ENCODE measurements at places on chromosomes 12 and 14.
A peak's percentile ranks its signal among the peaks of the same experiment; 100 is the strongest.

DNA sequence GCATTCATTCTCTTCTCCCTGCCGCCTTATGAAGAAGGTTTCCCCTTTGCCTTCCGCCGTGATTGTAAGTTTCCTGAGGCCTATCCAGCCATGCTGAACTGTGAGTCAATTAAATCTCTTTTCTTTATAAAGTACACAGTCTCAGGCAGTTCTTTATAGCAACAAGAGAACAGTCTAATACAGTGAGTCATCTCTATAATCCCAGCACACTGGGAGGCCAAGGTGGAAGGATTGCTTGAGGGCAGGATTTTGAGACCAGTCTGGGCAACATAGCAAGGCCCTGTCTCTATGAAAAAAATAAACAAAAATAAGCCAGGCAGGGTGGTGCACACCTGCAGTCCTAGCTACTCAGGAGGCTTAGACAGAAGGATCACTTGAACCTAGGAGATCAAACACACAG lies 259.9 kb downstream of the CEP128 start:
- no peak for DNase-seq

DNA sequence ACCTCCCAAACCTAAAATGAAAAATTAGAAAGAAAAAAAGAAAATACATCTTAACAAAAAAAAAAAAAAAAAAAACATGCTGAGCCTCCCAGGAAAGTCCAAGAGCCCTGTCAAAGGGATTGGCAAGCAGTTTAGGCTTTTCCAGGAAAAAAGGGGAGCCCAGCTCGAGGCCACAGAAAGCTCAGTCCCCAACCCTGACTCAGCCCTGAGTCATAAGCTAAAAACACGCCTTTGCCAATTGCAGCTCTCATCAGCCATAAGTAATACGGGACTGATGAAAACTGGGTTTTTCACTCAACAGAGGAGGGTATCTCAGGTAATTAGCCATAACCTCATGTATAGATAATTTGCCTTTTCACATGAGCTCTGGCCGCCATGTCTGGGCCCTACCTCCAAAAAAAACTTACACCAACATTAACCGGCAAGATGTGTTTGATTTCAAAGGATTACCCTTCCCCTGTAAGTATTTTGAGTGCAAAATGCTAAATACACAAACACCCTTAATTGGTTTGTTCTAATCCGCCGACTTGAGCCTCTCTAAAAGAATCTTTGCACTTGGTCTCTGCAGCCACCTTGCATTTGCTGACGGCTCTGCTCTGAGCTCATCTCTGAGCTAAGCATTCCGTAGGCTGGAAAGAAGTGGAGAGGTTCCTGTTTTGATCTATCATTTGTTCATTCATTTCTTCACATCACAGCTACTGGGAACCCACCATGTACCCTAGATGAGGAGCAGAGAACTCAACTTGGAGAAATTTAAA lies 319.2 kb downstream of the BCL11B start:
- DNase-seq, result peak; percentile 74

- DNase-seq, result peak; percentile 16
These were observed 887.0 kb downstream of the TMTC2 start for GRCh38 chr12:83573671-83574070.

GRCh38 chr12:127238107-127238506 lies 1028.9 kb upstream of the TMEM132C start:
- DNase-seq, result peak; percentile 35

- no peak for DNase-seq
These were observed 7.4 kb downstream of the BBS10 start for GRCh38 chr12:76340680-76341435.

DNA sequence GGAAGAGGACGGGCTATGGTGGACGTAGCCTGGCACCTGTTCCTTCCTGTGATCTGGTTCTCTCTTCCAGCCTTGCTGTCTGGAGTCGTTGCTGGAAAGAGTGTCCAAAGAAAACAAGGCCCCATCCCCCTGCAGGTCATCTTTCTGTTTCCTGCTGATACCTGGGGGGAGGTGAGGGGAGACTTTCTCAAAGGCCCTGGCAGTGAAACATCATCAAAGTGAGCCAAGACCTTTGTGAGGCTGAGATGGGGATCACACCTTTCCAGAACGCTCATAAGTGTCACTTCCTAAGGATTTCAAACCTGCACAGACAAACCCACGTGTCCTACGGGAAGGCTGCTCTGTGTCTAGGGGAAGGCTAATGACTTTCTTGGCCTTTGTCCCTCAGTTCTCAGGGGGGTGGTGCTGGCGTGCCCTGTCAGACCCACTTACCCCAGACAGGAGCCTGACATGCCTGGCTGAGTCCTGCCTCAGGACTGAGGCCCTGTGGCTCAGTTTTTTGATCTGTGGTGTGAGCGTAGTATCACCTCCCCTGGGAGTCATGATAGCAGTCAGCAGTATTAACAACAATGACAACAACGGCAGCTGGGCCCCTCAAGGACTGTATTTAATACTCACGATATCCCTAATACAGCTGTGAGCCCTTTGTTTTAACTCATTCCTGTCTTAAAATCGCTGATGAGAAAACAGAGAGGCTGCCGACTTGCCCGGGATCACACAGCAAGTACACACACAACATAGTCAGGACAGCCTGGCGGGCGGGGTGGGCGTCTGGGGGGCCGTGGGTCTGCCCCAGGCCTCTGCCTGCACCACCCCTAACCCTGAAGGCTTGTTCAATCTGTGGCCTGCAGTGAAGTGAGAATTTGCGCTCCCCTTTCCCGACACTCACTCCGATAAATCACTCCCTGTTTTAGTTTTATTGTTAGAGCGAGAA lies 235.2 kb downstream of the SLC41A2 start:
- DNase-seq, result no peak

DNA sequence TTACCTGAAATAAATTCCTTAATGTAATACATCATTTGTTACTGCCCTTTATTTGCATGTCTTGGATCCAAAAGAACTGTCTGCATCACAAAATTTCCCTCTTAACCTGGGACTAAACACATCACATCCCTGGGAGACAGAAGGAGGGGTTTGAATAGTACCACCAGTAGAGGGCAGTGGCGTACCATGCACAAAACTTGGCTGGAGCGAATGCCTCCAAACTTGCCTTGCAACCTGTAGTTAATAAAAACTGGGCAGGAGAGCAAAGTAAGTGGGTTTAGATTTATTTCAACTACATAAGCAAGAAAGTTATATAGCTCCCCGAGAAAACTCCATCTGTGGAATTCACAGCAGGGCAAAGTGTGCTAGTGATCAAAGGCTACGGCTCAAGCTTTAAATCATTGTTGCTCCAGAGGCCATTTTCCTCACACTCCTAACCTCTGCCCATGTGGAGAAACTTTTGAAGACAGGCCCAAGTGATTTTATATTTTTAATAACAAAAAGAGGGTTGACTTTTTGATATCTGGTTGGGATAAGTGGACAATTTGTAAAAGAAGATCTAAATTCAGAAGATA lies 1176.7 kb upstream of the SEL1L start:
- DNase-seq, result peak; percentile 48

GRCh38 chr12:20187456-20187855 lies 180.9 kb upstream of the PDE3A start:
- DNase-seq, result no peak

DNA sequence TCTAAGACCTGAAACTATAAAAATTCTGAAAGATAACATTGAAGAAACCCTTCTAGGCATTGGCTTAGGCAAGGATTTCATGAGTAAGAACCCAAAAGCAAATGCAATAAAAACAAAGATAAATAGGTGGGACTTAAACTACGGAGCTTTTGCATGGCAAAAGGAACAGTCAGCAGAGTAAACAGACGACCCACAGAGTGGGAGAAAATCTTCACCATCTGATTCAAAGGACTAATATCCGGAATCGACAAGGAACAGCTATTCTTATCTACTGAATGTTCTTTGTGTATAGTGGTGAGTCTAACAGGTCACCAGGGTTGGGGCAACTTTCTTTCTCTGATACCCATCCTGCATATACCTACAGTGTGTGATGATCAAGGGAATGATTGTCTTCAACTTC lies 198.6 kb downstream of the CCDC91 start:
- no peak for DNase-seq

DNA sequence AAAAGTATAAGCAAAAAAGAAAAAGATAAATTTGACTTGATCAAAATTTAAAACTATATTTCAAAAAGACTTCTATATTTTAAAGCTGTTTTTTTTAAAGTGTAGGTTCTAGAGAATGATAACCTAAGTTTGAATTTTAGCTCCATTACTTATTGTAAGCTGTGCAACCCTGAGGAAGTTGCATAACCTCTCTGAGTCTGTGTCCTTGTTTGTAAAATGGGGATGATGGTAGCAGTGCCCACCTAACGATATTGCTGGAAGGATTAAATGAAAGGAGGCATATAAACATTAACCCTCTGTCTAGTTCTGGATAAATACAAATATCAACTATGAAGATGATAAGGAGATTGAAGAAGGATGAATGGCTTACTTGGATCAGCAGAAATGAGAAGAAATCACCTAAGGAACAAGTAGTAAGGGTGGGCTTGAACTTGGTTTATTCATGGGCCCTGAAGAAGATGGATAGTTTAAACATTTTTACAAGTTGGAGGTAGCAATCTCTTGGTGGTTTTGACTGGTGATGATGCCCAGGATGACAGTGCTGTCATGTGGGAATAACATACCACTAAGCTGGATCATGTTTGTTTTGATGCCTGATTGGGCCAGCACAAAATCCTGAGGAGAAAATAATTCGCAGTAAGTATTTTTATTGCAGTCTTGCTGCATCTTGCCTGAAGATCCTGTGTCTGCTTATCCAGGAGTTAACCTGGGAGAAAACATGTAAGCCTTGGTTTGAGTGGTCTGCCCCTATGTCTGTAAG lies 35.0 kb downstream of the TXNRD1 start:
- DNase-seq, result peak; percentile 22

GRCh38 chr12:124007826-124008570 lies 35.0 kb downstream of the ZNF664 start:
- peak; percentile 34 for DNase-seq

DNA sequence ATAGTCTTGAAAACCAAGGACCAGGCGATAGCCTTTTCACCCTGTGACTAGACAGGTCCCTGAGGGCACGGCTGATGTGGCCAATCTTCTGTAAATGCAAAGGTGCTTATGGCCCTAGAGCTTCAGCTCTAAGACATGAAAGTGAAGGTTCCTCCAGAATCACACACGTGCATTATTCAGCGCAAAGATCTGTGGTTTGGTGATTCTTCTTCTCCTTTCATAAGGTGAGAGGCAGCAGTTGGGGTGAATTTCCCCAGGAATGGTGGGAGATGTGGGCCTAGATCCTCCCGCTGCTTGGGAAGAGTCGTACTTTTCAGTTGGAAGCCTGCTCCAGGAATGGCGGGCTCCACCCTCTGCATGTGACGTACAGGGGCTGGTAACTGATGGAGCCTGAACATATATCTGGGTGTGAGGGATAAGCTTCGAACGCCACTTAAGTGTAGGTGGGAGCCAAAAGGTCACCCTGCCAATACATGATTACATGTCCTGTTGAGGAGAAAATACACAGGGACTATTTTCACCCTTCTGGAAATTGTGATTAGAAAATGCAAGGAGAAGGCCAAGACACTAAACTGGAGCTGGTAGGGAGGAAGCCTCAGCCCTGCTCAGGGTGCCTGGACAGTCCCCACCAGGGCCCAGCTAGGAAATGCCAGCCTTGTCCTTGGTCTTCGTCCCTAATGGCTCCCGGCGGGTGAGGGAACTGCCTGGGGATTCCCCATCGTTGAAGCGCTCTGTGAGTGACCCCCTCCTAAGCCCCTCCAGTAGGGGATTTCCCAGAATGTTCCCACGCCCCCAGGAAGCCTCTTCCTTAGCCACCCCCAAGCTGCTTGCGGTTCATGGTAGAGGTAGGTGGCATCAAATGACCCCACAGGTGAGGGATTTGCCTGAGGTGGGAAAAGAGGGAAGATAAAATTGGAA lies 17.6 kb downstream of the BATF start:
- no peak for DNase-seq

GRCh38 chr12:124566997-124567672 lies at the start of gene NCOR2:
Gene NCOR2 (minus strand): TSS chr12:124567612. CDS start chr12:124495251, 72,361 bp downstream.
- DNase-seq, result no peak

Data from AG10803 (cell line).